K562 (cell line): ENCODE measurements at places on chromosomes 4 and X. TPM values are rescaled to one million over a fixed set of nuclear protein-coding genes. Genes with fewer than 3 reads are reported as not detected.

Gene NEUROG2
- total RNA-seq: 0.07 TPM in 1 of 2 replicates, not detected in the other

Gene TASL
- total RNA-seq: 0.09 TPM in 1 of 2 replicates, not detected in the other

Gene ZAR1
- 0.84 and 0.94 TPM in 2 replicates for total RNA-seq

Gene PHEX
- 0.07 TPM in 1 of 2 replicates, not detected in the other for total RNA-seq

Gene PSAPL1
- not detected in 2 replicates for total RNA-seq

DNA sequence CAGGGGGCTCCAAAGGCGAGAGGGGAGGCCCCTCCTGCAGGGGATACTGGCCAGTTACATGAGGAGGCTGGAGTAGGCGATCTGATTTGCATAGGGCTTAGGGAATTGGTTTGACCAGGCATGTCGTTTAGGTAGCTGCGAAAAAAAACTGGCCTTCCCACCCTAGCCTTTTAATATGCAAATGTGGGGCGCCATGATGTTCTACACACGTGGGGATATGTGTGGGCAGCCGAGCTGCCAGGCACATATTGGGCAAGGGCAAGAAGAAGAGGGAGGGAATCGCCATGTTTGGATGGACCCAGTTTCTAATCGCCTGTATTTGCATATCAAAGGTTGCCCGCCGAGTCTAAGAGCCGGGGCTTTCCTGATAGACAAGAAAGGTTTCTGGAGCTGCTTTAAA, 121.3 kb downstream of the PRKX start:
- H3K4me1 ChIP-seq: no peaks in the 10 kb centered on the region
- DNase-seq: no peak

DNA sequence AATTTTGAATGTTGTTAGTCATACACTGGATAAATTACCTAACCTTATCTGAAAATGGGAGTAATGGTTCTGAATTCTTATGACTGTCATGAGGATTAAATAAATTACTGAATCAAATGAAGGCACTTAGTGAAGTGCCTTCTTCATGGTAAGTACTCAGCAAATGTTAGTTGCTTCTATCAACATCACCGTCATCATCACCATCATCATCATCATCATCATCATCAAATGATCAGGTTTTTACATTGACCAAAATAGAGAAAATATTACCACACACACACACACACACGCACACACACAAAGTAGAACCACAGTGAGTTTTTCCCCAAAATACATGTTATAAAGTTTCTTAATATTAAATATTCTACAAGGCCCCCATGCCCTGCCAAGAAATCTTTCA, 368.3 kb upstream of the FGF13 start:
- H3K27me3 ChIP-seq: no peaks in the 10 kb centered on the region; the same call in 2 of the 3 replicates
- DNase-seq: no peak
- no peaks in the 10 kb centered on the region for H3K4me1 ChIP-seq
- no peak overlapping the region for H3K4me3 ChIP-seq
- H3K27ac ChIP-seq: no peak overlapping the region
- no peaks in the 10 kb centered on the region for H3K36me3 ChIP-seq

DNA sequence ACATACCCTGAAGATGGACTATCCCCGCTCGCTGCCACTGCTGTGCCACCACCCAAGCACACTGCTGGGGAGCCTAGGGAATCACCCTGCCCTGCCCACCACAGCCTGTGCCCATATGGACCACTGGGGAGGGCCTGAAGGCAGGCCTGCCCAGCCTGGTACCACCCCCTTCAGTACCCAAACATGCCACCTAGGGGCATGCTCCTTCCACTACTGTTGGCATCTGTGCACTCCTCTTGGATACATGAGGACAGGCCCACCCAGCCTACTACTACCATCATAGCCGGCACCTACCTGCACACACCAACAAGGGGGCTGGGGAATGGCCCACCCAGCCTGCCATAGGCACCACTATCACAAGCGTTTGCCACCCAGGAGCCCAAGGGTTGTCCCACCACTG, 30.1 kb upstream of the PRDX4 start:
- no peaks in the 10 kb centered on the region; the same call in 1 of the 2 replicates for H3K27me3 ChIP-seq
- H3K4me1 ChIP-seq: no peaks in the 10 kb centered on the region
- no peak overlapping the region for H3K27ac ChIP-seq
- H3K36me3 ChIP-seq: no peaks in the 10 kb centered on the region

- H3K27ac ChIP-seq: no peak overlapping the region
- H3K4me3 ChIP-seq: no peak overlapping the region
- H3K4me1 ChIP-seq: no peaks in the 10 kb centered on the region
- H3K36me3 ChIP-seq: no peaks in the 10 kb centered on the region
- no peaks in the 10 kb centered on the region for H3K27me3 ChIP-seq
Observed at GRCh38 chr4:71066737-71067716, 73.6 kb downstream of the DCK start.

- H3K27ac ChIP-seq: no peak overlapping the region
- H3K36me3 ChIP-seq: no peaks in the 10 kb centered on the region
- no peak overlapping the region for H3K4me3 ChIP-seq
- no peaks in the 10 kb centered on the region for H3K4me1 ChIP-seq
- no peaks in the 10 kb centered on the region for H3K27me3 ChIP-seq
- no peak for DNase-seq
Observed at GRCh38 chrX:45264865-45265264, 64.2 kb upstream of the DIPK2B start.
